Activated CD4-positive, alpha-beta T cell treated with anti-CD3 and anti-CD28 coated beads for 48 hours (primary cell): ENCODE measurements at places on chromosomes 2 and 18.

DNA sequence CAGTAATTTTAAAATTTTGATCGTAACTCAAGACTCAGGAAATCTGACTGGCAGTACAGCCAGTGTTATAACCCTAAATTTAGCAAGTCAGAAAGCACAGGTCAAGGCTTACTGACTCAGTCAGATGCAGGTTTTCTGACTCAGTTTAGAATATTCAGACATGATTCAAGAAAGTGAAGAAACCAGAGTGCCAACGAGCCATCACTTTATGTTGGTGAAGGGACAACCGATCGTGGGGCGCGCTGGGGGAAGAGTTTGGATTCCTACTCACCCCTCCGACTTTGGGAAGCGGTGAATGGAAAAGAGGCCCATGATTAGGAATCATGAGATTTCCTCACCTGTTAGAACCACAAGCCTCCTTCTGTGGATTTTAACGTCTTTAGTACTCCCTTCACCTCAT is 998 bp downstream of the RNF149 start:
- DNase-seq, result peak; percentile 40

- no peak for DNase-seq
Observed at GRCh38 chr2:139366681-139367080, 586.5 kb upstream of the NXPH2 start.

DNA sequence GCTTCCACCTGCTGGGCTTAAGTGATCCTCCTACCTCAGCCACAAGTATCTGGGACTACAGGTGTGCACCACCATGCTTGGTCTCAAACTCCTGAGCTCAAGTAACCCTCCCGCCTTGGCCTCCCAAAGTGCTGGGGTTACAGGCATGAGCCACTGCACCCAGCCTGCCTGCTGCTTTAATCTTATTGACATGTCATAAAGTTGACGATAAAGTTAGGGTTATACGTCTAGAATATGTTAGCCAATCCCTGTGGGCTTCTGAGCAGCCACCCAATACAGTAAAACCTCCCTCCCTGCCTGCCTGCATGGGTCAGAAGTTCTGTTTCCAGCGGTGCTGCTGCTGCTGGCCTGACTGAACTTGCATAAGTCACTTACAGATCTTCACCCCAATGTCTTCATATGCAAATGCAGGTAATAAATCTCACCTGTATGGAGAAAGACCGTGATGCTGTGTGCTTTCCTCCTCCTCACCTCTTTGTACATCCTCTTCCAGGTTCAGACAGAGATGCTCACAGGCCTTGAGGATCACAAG is 30.1 kb downstream of the TGIF1 start:
- DNase-seq, result no peak

DNA sequence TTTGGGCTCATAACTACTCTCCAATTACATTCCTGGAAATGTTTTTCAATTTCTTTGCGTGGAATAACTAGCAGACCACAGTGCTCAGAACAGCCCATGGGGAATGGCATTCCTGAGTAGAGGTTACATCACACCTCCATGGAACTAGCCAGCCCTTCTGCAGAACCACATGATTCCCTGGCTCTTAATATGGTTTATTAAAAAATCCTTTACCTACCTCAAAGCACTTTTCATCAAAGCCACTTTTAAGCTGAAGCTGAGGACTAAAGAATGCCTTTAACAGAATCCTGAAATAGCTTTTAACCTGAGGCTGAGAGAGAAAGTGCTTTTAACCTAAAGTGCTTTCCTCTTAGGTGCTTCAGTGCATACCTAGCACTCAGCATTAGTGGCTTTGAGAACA is 376.3 kb downstream of the ARHGAP15 start:
- DNase-seq, result no peak

DNA sequence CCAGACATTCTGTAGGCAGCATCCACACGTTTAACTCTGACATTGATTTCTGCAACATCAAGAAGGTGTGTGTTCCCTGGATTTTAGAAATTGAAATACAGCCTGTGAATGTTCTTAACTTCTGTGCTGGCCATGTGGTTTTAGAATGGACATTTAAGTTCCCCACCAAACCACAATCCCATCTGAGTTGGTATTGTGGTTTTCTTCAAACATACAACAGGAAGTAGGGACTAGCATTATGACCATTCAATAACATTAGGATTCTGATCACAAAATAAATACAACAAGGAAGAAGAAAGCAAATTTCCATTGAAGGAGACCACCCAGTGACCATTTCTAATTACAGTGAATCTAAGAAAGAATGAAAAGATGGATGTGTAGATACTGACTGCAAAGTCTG is 51.2 kb downstream of the MAP3K20 start:
- no peak for DNase-seq

DNA sequence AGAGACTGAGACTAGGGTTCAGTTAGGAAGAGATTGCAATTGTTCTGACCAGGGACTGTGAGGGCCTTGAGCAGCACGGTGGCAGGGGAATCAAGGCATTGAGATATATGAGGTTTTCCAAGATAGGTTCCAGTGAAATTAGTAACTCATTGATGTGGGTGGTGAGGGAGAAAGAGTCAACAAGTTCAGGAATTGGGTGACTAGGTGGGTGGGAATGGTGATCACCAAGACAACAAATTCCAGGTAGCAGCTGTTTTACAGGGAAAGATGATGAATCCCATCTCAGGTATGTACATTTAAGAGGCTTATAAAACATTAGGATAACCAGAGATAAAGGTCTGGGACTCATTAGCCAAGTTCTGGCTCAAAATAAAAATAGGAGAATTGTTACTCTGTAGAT is 251.5 kb upstream of the MGAT5 start:
- no peak for DNase-seq

- DNase-seq, result no peak
Observed at GRCh38 chr2:162172802-162173370, 20.8 kb upstream of the GCG start.

DNA sequence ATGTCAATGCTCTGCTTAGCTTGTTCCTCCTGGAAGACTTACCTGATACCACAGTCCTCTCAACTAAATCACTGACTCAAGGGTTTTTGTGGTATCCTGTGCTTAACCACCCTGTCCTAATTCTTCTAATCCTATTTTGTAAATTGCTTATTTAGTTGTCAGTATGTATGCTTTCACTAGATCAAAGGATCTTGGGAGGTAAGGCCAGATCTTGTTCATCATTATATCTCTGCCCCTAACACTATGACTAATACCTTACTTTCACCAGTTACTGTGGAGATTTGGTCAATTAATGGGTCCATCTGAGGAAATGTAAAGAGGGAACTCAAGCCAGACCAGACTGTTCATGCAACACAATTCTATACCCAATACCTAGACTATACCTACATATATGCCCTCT is 203.2 kb downstream of the GULP1 start:
- DNase-seq, result no peak

DNA sequence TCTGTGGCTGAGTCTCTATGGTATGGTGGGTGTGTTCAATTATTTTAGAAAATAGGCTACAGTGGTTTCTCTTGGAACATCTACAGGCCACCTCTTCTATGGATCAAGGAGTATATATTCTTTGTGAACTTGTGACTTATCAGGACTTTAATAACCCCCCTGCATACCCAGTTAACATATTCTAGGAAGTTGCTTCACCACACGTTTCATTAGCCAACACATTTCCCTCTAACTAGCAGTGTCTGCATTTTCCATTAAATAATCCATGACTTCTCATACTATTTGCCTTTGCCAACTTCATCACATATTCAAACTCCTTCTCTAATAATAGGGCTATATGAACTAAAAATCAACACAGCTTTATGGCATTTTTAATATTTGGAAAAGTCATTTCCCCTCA is 187.6 kb upstream of the ARL4C start:
- no peak for DNase-seq
